ENCODE measurements at places on chromosomes 5 and 9.

DNA sequence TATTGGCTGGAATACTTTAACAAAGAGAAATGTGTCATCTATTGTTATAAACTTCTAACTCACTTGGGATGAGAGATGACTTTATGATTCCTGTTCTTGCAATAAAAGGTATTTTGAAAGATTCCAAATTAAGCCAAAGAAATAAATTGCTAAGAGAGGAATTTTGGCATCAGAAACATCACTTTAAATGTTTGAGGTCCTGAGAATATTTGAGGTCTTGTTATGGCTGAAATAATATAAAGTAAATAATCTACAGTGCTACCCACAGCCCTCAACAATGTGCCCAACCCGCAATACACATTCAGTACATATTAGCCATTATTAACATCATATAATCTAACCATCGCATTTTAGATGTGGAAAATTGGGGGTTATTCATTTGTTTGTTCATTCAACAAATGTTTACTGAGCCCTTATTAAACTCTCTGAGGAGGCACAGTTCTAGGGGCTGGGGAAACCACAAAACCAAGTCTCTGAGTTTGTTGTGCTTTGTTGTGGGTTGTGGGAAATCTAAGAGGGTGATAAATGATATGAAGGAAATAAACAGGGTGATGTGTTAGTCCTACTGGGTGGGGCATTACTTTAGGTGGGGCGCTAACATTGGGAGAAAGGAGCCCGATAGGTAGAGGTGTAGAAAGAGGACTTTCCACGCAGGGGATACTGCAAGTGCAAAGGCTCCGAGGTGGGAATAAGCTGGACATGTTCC lies 135.2 kb upstream of the CLINT1 start:
- no peak for DNase-seq

- peak; percentile 52 for DNase-seq
Measured at GRCh38 chr9:92740009-92740408, 24.6 kb downstream of the BICD2 start.

GRCh38 chr5:138594305-138595058 lies 19.3 kb upstream of the HSPA9 start:
- no peak for DNase-seq

GRCh38 chr5:107840161-107840560 lies 169.4 kb upstream of the EFNA5 start:
- DNase-seq, result no peak

GRCh38 chr9:129327552-129328328 lies 149.7 kb upstream of the IER5L start:
- no peak for DNase-seq

DNA sequence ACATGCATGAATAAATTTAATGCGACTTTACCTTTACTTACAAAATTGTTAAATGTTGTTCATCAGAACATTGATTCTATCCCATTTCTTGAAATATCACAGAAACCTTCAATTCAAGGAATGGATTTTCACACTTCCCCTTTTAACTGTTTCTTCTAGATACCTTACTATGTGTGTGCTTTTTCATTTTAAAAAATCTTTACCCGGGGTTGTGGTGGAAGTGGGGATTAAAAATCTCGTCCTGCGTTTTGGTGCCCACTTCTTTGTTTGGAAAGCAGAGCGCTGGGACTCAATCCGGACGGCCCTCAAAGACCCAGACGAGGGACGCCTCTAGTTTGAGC lies 5.8 kb upstream of the MEF2C start:
- DNase-seq, result peak; percentile 5

- peak; percentile 25 for DNase-seq
Measured at GRCh38 chr5:74762599-74762998, 4.3 kb downstream of the GFM2 start.

DNA sequence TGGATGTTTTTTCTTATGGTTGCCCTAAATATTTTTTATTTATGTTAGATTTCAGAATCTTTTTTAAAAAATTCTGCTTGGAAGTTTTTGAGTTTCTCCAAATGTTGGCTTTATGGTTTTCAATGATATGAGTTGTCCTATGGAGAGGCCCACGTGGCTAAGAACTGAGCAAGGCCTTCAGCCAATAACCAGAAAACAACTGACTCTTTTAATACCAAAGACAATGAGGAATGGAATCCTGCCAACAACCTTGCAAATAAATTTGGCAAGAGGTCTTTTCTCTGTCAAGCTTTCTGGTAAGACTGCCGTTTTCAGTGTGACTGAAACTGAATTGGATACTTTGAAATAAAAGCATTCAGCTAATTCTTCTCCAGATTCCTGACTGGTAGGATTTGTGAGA lies 1740.1 kb upstream of the WWC1 start:
- DNase-seq, result peak; percentile 1

DNA sequence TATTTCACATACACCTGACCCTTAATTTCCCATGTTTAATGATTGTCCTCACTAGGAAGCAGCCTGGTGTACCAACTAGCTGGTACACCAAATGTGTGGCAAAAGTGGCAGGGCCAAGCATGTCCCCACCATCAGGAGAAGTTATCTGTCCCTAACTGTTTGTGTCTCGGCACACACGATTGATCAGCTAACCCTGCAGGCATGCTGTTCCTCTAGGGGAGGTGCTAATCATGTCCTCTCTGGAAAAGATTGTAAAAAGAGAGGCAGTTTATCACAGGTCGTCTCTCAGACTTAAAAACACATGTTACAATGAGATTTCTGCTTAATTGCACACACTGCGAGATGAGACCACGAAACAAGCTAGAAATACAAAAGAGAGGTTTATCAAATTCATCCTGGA lies 342.7 kb downstream of the DIRAS2 start:
- DNase-seq, result no peak

DNA sequence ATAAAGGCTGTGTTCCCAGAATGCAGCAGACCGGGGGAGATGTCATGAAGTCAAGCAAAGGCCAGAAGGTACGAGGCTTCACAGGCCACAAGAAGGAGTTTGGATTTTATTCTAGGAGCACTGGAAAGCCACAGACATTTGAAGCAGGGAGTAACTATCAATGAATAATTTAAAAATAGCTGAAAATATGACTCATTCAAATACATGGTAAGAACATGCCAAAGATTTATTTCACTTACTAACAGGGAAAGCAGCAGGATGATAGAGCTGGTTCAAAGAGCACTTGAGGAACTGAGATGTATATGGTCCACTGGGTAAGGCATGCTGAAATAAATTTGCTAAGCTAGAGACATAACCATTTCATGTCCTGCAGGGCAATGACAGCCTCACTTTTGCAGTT lies 53.2 kb downstream of the MSX2 start:
- DNase-seq, result no peak

- no peak for DNase-seq
Measured at GRCh38 chr5:93406971-93407401, 174.0 kb downstream of the NR2F1-AS1 start.

GRCh38 chr5:128669803-128670202 lies 131.8 kb upstream of the FBN2 start:
- DNase-seq, result no peak
